ENCODE measurements at places on chromosomes 1 and 21.
A peak's percentile ranks its signal among the peaks of the same experiment; 100 is the strongest.

- peak; percentile 48 for DNase-seq
Measured at GRCh38 chr1:226064816-226065248, 2.3 kb downstream of the H3-3A start.

GRCh38 chr1:77316006-77316405 is 34.2 kb downstream of the AK5 start:
- no peak for DNase-seq

DNA sequence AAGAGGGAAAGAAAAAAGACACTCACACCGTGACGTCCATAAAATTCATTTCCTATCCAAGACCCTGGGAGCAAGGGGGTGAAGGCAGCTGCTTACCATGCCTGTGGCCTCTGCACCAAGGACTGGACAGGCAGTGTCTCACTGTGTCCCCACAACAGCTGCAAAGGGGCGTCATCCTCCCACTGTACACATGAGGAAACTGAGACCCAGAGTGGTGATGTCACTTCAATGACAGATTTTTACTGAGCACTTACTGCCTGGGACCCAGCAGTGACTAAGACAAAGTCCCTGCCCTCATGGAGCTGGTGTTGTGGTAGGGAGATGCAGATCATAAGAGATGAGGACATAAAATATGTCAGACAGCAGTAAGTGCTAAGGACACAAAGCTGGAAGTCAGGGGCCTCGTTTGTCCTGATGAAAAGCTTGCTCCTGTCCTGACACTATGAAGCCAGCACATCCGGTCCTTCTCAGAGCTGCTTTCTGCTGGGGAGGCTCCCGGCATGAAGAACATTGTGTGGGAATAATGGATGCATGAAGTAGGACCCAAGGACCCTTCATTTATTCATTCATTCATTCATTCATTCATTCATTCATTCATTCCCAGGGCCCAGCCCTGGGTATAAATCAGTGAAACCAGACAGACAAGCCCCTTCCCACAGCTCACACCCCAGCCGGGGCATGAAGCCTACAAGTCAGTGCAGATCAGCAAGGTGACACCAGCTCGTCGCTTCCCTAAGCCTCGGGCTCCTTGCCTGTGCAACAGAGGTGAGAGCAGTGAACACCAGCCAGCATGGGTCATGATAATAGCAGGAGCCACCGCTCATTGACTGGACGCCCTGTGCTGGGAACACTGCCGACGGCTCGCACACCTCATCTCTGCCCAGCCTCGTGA is 473.7 kb downstream of the MATN1 start:
- no peak for DNase-seq

- no peak for DNase-seq
Measured at GRCh38 chr1:13462682-13463081, 51.1 kb downstream of the LRRC38 start.

DNA sequence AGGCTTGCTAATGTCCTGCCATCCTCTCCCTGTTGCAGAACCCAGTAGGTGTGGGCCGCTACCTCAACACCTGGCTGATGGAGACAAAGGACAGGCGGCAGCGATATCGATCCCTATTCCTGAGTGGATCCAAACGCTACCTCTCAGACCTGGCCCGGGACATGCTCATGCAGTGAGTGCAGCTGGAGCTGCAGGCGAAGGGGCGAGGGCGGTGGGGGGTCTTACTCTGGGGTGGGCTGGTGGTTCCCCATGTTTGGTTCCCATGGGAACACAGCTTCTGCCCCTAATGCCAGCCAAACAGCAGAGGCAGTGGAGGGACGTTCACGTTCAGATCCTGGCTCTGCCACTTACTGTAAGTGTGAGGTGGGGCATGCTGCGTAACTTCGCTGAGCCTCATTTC is 15.8 kb upstream of the TTC22 start:
- DNase-seq = no peak

GRCh38 chr1:201396861-201397464 is 2.2 kb downstream of the LAD1 start:
- DNase-seq = no peak

- DNase-seq = no peak
Measured at GRCh38 chr1:11981378-11982009, 1.2 kb downstream of the MFN2 start.
